ENCODE measurements at places on chromosomes 12 and 14.

DNA sequence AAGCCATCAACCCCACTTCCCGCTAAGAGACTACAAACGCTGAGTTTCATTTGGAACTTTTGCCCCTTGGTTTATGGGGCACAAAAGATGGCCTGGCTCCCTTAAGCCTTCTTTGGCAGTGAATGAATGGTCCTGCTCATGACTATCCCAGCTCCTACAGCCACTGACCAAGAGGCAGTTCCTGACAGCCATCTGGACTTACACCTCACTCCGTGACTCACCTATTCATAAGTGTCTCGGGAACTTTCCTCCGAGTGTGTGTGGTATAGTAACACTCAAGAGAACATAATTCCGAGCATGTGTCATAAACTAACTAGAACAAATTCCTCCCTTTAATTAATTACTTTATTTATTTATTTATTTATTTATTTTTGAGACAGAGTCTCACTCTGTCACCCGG, 51.9 kb upstream of the NUDT4 start:
- peak; percentile 62 for DNase-seq

GRCh38 chr14:89507926-89508460, 91.0 kb upstream of the FOXN3 start:
- DNase-seq, result peak; percentile 54

DNA sequence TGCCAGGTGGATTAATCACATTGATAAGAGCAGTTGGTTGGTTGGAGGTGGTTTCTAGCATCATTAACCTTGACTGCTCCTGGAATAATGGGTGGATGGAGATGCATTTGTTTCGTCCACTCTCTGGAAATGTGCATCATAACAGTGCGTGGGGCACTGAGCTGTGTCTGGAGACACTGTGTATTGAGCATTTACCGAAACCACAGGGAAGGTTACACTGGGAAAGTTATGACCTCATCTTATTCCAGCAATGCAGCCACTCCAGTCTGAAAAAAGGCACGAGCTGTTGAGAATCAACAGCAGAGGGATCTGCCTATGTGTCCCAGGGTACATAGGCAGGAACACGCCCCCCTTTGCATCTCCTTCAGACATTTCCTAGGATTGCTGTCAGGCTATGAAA, 27.2 kb downstream of the RNFT2 start:
- DNase-seq, result peak; percentile 8

- no peak for DNase-seq
Measured at GRCh38 chr12:80320121-80320678, 123.8 kb upstream of the PTPRQ start.

GRCh38 chr14:102924632-102925588, 2.4 kb downstream of the AMN start:
- DNase-seq, result peak; percentile 8

DNA sequence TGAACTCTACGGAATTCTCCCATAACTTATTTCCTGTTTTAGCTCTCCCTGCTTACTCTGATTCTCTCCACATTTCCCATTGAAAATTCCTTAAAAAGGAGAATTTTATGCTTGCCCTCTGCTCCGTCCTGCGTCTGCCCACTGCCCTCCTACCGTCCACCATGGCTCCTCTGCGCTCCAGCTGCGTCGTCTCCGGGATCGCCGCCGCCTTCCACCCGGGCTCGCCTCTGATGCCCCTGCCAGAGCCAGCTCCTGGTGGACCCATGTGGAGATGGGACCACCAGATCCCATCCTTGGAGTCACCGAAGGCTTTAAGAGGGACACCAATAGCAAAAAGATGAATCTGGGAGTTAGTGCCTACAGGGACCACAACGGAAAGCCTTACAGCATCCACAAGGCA, 92.7 kb downstream of the LMO3 start:
- DNase-seq, result no peak

DNA sequence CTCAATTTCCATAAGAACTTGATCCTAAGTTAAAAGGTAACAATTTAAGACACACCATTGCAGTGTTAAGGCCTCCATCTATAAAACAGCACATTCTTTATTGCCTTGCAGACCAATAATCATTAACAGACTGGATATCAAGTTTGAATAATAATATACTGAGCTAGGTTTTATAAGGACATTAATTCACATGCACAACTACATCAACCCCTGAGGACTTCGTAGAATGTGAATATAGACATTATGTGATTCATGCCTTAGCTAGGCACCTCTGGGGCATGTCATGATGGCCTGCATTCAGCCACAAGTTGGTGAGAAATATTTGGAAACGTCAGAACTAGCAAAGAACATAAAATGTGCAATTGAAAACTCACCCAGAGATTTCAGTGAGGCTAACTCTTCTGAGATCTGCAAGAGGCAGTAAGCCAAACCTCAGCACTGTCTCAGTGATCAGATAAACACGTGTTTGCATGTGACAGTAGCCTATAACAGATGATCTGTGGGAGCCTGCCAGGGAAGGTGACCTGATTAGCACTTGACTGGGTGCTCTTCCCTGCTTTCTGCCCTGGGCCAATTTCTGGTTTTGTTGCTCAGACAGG, 492.2 kb downstream of the FLRT2 start:
- no peak for DNase-seq

GRCh38 chr12:89215196-89215595, 137.1 kb downstream of the DUSP6 start:
- no peak for DNase-seq

GRCh38 chr14:101508948-101509729, 52.2 kb upstream of the DIO3 start:
- DNase-seq, result no peak

DNA sequence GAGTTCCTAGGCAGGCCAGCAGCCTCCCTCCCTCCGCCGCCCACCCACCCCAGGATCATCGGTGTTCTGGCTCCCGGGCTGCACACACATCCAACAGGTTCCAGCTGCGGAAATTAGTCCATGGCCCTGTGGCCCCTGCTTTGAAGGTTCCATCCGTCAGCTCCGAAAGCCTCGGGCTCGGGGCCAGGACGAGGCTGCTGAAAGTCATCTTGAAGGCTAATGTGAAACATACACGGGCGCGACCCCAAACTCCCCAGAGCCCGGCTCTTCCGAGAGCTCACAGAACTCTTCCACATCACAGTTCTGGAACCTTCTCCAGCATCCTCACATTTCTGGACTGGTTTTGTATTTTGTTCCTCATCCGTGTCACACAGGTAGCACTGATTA, 19.8 kb downstream of the KDM2B start:
- DNase-seq, result no peak

DNA sequence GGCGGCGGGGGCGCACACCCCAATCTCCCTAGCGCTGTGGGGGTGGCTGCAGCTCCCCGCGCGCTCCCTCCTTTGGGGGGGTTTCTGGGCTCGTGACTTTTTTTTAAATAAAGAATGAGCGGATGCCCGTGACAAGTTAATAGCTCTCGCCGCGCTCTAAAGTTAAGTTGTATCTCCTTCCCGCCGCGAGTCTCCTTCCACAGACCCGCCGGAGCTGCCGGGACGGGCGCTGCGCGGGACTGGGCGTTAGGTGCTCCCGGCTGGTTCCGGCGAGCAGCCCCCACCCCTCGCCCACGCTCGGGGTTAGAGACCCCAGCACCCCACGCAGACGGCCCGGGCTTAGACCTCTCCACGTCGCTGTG, 82.6 kb upstream of the HMGA2 start:
- DNase-seq, result peak; percentile 57

- DNase-seq, result no peak
Measured at GRCh38 chr12:100435957-100436356, 37.7 kb upstream of the NR1H4 start.

DNA sequence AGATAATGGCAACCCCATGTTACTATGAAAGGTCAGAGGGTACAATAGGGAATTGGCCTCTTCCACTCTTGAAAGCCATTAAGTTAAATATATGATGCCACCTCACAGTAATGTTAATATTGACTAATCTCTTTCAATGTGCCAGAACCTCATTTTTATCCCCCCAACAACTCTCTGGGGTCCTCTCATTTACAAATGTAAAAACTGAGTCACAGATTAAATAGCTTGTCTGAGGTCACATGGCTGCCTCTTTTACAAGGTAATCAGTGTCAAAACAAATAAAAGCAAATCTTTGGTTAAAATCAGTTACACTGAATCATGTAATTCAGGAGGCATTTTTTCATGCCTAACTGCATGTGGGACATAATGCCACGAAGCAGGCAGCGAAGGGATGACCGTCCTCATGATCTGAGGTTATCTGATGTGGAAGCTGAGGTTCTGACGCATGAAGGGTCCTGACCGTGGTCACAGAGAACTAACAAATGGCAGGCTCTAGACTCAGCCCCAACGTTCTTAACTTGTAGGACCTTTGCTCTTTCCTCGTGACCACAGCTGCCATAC, 78.5 kb downstream of the PTPN21 start:
- no peak for DNase-seq

DNA sequence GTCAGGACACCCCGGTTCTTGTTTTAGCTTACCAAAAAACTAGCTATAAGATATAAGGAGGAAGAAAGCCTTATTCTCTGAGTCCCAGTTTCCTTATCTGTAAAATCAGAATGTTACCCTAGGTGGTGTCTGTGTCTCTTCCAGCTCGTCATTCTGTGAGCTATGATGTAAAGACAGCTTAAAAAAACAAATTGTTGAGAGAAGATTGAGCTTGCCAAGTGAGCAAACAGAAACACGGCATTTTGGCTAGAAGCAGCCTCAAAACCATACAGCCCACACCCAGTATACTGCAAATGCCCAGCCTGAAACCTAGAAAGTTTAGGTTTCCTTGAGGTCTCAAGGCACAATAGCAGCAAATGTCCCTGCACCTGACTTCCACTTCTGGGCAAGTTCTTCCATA, 151.4 kb downstream of the SSPN start:
- DNase-seq, result peak; percentile 55

DNA sequence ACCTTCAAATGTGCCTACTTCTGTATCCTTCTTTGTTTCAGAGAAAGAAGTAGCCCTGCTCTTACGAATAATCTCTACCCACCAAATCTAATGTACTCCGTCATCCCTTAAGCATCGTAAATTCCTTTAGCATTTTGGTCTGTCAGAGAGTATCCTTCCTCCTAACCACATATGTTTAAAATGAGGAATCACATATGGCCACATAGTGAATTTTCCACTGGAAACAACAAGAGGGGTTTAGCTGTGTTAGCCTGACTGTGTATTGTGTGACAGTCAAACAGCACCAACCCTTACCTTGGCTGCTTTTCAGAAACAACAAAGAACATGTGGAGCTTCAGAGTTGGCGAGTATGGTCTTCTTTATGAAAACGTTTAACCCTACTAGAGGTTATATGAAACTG, 5.5 kb downstream of the LUM start:
- DNase-seq, result peak; percentile 42

DNA sequence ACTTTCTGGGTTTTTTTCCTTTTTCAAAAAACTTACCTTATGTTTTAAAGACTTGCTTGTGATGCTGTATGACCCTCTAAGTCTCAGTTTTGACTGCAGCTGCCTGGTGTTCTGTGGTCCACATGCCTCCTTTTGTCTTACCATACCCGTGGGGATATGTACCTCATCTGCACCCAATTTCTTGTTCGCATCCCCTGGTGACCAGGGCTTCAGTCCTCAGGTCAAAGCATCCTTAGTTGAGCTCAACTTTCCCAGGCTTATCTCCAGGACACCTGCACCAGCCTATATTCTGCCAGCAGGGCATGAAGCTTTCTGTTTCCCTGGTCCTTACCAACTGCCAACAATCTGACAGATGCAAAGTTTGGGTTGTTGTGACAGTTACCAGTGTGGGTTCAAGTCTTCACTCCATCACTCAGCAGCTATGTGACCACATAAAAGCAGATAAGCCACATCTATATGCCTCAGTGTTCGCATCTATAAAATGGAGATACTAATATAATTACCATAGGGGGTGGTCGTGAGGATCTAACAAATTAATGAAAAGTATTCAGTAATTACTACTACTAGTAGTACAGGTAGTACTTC, 94.0 kb downstream of the NTF3 start:
- DNase-seq, result no peak

All from fibroblast of the aortic adventitia (primary cell).